ENCODE measurements at places on chromosomes 12 and 14. TPM values are rescaled to one million over a fixed set of nuclear protein-coding genes. Genes with fewer than 3 reads are reported as not detected.

DNA sequence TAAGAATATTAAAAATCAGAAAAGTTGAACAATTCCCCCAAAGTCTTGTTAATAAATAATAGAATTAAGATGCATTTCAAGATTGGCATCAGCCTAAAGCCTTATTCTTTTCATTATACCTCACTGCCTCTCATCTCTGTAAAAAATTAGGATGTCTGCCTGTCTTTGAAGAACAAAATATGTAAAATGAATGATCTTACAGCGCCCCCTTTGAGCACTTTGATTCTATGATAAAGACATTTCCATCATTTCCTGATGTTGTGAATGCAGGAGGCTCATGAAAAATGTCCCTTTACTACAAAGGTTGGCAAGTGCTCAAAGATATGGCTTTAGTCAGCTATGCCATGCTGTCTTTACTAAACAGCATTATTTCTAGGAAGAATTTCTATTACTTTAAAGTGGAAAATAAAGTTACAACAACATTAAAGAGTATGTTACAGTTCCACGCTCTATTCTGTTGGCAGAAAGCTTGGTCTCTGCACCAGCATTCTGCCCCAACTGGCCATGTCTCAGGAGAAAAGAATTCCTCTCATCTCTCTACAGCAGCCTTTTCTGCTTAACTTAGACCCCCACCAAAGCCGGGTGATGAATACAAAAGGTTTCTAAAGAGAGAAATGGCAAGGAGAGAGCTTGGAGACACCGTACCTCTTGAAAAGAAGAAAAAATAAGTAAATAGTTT is 95.1 kb downstream of the LLPH start:
- DNase-seq = peak; percentile 28

DNA sequence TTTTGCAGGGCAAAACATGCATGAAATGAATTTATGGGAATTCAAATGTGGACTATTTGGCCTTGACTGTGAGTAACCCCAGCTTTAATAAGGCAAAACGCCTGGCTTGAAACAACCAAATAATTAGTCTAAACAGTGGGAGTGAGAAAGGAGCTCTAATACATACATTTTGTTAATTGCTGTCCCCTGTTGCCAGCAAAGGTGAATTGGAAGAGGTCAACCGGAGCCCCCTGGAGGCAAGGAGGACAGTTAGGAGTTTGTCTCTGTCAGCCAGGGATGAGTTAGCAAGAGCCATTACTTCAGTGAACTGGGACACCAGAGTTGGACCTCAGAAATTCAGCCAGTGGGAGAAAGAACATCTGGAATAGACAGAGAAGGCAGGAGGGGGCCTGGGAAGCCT is 17.4 kb downstream of the KRT76 start:
- no peak for DNase-seq

DNA sequence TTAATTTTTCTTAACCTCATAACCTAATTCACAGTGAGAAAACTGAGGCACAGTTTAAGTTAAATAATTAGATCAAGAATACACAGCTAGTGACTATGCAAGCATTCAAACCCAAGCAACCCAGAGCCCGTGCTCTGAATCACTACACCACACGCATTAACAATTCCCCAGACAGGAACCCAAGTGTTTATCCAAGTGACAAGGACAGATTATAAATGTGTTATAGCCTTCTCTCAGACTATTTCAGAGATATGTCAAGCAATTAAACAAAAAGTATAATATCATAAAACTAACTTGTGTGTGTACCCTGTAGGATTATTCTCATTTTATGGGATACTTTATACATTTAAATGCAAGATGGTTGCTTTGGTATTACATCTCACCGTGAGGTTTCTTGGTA is 43.8 kb downstream of the MED13L start:
- DNase-seq = no peak

- no peak for DNase-seq
Observed at GRCh38 chr12:92064422-92064821, 81.2 kb downstream of the BTG1 start.

GRCh38 chr12:108761226-108761625 is 29.9 kb upstream of the CORO1C start:
- DNase-seq = no peak

DNA sequence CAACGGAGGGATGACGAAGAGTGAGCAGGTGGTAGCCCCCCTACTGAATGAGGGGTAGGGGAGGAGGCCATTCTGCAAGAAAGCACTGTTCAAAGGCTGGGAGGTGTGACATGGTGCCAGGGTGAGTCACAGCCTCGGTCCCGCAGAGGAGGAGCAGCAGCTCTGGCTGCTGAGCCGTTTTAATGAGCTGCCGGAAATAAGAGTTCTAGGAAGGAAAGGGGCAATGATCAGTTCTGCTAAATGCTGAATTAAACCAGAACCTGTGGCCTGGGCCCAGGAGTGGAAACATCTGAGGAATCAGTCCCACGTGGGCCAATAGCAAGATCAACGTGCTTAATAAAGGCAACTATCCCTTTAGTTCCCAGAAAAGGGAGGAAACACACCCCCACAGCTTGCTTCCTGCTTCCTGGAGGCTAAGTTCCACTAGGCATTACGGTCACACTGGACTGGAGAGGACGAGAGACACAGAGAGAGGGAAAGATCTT is 3.6 kb downstream of the ABCD4 start:
- DNase-seq = no peak

- DNase-seq = no peak
Observed at GRCh38 chr12:2110127-2110526, 57.3 kb downstream of the CACNA1C start.

DNA sequence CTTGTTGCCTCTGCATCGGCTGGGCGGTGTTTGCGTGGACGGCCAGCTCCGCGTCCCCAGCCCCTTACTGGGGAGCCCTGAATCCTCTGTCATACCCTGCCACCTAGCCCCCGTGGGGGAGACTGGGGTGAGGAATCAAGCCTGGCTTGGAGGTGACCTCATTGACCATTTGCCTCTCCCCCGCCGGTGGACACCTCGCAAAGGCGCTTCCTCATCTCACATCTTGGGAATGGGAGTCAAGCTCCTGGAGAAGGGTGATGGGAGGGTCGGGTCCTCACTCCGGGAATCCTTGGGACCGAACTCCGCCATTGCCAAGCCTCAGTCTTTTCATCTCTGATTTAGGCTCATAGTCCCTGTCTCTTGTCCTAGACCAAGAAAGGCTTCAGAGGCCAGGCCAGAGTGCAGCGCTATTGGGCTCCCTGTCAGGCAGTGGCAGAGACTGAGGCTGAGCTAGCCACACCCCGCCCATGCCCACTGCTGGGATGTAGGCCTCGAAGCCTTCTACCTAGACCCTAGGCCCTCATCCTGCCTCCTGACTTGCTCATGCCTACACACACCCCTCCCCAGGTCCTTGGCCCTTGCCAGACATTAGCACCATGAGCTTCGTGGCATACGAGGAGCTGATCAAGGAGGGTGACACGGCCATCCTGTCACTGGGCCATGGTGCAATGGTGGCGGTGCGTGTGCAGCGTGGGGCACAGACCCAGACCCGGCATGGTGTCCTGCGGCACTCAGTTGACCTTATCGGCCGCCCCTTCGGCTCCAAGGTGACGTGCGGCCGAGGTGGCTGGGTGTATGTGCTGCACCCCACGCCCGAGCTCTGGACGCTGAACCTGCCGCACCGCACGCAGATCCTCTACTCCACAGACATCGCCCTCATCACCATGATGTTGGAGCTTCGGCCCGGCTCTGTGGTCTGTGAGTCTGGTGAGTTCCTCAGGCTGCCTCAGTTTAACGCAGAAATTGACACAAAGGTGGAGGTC is 678 bp downstream of the TRMT61A start:
- DNase-seq = no peak

- no peak for DNase-seq
Observed at GRCh38 chr12:98053202-98053601, 462.2 kb upstream of the TMPO start.

- no peak for DNase-seq
Observed at GRCh38 chr14:72522847-72523246, 371.1 kb downstream of the DPF3 start.

Gene PTHLH
- polyA plus RNA-seq = 1.2 TPM

Gene ACOT4
- polyA plus RNA-seq = 0.44 TPM

Gene IGFBP6
- polyA plus RNA-seq = 49.2 TPM

Gene RTL1
- polyA plus RNA-seq = 69.2 TPM

Gene KANSL2
- polyA plus RNA-seq = 29.8 TPM

Measured in hindlimb muscle (tissue), 1 donor.